Stimulated activated CD8-positive, alpha-beta memory T cell treated with anti-CD3 and anti-CD28 coated beads, Interleukin-2, amount 100 ng/mL, for 1 hour (primary cell): ENCODE measurements at places on chromosomes 4 and X.
A peak's percentile ranks its signal among the peaks of the same experiment; 100 is the strongest.

DNA sequence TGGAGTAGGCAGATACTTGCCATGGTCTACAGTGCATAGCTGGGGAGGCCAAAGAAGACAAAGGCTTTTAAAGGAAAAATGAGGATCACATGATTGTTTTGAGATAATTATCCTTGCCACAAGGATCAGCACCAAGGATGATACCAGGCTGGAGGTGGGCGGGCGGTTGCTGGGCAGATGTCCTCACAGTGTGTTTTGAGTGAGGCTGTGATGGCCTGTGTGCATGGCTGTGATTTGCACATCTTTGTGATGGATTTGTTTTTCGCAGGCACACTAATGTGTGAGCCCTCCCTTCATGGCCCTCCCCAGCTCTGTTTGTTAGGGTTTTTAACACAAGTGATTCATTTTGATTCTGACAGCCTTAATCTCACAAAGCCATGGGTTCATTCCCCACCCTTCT is 46.8 kb downstream of the RGS12 start:
- no peak for DNase-seq

DNA sequence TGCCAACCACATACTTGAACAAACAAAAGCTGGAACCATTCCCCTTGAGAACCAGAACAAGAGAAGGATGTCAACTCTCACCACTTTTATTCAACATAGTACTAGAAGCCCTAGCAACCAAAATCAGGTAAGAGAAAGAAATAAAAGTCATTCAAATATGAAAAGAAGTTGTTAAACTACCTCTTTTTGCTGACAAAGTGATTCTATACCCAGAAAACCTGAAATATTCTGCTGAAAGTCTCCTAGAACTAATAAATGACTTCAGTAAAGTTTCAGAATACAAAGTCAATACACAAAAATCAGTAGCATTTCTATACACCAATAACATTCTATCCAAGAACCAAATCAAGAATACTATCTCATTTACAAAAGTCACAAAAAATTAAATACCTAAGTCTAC is 187.0 kb downstream of the UGT8 start:
- no peak for DNase-seq

DNA sequence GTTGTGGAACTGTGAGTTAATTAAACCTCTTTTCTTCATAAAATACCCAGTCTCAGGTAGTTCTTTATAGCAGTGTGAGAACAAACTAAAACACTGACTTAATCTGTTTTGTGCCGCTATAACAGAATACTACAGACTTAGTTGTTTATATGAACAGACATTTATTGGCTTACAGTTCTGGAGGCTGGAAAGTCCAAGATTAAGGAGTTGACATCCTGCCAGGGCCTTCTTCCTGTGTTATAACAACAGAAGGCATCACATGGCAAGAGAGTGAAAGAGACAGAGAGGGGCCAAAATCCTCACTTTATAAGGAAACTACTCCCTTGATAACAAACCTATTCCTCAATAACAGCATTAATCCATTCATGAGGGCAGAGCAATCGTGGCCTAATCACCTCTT is 42.5 kb upstream of the KCNIP4 start:
- DNase-seq: no peak

DNA sequence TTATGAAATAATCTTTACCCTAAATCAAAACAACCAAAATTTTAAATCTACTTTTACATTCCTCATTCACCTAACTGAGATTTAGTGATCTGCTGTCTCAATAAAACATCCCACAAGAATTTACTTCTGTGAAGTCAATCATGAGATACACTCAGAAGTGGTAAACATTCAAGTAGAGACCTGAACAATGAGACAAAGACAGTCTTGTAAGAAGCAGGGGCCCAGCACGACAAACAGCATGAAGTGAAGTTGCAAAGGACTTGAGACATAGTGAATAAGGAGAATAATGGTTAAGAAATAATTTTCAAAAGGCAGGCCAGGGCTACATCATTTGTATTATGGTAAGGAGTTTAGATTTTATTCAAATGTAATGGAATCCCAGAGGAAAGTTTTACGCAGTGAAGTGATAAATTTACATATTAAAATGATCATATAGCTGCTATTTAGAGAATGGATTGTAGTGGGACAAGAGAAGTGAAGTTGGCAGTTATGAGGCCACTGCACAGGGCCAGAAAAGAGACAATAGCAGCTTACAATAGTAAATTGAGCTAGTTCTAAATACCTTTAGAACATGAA is 101.9 kb downstream of the MAB21L2 start:
- no peak for DNase-seq

DNA sequence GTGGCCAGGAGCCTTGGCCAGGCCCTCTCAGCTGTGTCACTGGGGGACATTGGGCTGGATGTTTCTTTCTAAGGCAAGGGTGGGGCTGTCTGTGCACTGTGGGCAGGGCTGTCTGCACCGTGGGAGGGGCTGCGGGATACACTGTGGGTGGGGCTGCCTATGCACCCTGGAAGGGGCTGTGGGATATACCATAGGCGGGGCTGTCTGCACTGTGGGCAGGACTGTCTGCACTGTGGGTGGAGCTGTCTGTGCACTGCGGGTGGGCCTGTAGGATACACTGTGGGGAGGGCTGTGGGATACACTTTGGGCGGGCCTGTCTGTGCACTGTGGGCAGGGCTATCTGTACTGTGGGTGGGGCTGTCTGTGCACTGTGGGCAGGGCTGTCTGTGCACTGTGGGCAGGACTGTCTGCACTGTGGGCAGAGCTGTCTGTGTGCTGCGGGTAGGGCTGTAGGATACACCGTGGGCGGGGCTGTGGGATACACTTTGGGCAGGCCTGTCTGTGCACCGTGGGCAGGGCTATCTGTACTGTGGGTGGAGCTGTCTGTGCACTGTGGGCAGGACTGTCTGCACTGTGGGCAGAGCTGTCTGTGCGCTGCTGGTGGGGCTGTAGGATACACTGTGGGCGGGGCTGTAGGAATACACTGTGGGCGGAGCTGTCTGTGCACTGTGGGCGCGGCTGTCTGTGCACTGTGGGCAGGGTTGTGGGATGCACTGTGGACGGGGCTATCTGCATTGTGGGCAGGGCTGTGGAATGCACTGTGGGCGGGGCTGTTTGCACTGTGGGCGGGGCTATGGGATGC is 31.1 kb downstream of the ACOX3 start:
- peak; percentile 45 for DNase-seq

DNA sequence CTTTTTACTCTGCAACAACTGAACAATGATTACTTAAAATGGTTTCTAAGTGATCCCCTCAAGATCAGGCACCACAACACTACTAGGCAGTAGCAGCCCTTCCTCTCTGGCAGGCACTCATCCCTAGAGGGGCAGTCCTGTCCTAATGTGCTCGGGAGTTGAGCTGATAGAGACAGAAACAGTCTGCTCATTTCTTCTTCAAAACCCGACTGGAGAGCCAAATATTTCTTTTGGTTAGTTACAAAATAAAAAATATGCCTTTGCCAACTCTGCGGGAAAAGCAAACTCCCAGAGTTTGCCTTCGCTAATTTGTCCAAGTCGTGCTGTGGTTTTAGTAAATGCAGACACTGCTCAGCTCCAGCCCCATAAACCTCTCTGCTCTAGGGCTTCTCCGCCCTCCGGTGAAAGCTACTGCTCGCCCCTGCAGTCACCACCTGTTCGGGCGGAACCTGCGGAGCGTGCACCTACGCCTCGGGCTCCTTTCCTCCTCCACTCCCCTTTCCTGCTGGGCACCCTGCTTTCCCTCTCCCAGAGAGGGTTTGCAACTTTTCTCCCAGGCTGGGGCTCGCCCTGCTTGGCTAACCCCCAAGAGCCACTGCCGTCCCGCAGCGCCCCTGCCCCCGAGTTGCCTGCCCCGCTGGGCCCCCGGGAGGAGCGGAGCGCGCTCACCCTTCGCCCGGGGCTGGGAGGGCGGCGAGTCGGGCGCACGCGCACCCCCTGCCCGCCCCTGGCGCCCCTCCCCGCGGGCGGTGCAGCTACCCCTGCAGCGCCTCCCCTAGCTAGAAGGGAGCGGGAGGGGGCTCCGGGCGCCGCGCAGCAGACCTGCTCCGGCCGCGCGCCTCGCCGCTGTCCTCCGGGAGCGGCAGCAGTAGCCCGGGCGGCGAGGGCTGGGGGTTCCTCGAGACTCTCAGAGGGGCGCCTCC is at the start of gene NPNT:
Gene NPNT (plus strand): TSS at position 812 of the 923 bp plus-strand sequence. CDS start 182 bp downstream, outside the sequence.
- DNase-seq: no peak

DNA sequence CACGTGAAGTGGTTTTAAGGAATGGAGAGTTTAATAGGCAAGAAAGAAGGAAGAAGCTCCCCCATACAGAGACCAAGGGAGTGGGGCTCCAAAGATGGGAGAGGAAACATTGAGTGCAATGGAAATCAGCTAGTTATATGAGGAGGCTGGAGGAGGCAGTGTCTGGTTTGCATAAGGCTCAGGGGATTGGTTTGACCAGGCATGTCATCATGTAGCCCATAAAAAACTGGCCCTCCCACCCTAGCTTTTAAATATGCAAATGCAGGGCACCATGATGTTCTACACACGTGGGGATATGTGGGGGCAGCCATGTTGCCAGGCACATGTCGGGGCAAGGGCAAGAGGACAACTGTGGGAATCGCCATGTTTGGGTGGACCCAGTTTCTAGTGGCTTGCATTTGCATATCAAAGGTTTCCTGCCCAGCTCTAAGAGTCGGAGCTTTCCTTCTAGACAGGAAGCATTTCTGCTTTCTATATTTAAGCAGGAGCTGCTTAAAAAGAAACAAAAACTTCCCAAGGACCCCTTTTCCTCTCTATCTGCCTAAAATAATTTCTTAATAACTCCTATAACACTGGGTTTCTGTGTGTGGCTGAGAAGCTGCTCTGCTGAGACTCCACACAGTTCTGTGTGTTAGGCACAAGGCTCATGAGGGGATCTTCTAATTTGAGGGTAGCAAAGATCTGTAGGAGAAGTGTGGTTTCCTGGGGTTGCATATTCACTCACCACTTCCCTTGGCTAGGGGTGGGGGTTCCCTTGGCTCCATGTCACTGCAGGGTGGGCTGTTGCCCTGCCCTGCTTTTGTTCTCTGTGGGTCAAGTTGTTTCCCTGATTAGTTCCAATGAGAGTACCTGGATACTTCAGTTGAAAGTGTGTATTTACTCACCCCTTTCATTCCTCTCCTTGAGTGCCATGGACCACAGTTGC is 113.5 kb downstream of the VSIG4 start:
- DNase-seq: no peak

- DNase-seq: no peak
Observed at GRCh38 chr4:62601737-62602136, 1401.6 kb downstream of the ADGRL3 start.

- no peak for DNase-seq
Observed at GRCh38 chr4:1409491-1410425, 3.5 kb upstream of the NKX1-1 start.

DNA sequence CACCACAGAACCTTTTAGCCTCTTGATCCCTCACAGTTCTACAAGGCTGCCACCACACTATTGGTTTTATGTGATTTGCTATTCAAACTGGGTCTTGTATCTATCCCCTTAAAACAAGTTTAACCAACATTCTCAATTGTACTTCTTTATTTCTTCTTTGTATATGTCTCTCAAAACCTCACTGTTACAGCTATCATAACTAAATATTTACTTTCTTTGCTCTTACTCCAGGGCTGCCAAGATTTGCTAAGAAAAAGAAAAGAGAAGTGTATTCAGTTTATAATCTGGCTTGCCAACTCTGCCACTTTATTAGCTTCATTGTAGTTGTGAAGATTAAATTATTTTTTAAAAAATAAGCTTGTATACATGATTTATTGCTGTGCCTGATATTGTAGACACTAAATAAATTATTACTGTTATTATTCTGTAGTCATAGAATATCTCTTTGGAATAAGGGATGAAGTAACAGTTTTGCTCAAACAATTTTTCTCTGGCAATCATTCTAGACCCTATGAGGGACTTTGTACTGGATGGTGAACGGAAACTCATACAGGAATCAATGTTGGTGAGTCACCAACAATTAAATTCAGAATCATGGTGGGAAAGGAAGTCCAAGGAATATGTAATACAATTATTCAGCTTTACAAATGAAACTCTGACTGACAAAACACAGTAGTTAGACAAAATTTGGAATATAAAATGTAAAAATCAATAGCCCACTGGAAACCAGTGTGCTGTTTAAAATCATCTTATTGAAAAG is 127.1 kb upstream of the DCAF8L1 start:
- DNase-seq: no peak

DNA sequence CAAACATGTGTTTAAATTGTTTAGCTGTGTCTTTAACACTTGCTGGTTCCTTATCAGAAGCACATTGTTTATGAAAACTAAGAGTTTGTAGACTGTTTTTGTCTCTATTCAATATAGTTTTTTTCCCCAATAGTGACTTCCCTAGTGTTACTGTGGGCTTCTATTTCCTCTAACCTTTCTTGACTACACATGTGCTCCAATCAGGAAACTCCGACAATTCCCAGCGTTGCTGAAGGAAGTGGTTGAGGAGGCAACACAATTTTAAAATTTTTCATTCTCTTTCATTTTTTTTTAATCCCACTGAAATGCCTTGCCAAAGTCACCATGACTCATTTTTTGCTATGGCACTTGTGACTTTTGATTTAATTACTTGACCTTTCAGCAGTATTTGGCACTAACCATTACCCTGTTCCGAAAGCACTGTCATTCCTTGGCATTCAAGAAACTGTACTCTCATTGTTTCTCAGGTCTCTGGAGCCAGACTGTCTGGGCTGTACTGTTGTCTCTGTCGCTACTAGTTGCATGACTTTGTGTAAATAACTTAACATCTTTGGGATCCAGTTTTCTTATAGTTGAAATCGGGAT is 67.6 kb upstream of the FREM3 start:
- DNase-seq: no peak

GRCh38 chrX:9681422-9681821 is 84.2 kb downstream of the GPR143 start:
- no peak for DNase-seq

- DNase-seq: peak; percentile 37
Observed at GRCh38 chrX:40539214-40540142, 41.3 kb upstream of the ATP6AP2 start.

DNA sequence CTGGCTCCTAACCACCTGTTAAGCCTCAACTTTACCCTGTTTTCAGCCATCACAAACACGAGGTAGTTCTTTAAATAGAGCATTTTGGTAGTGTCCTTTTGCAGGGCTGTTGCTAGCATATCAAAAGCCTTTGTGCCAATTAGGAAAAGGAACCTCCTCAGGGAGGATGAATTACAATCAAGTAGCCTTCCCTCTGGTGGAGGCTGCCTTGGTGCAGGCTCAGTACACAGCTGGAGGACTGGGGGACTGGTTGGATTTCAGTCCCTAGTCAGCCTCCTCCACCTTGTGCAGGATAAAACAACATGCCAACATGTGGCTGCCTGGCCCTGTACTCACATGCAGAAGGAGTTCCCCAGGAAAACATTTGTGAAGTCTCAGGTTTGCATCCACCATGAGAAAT is 53.1 kb downstream of the RASGEF1B start:
- DNase-seq: no peak

GRCh38 chrX:134258202-134258601 is 21.2 kb downstream of the CCDC160 start:
- DNase-seq: no peak

GRCh38 chrX:110941906-110942305 is 146.3 kb upstream of the CHRDL1 start:
- DNase-seq: no peak

DNA sequence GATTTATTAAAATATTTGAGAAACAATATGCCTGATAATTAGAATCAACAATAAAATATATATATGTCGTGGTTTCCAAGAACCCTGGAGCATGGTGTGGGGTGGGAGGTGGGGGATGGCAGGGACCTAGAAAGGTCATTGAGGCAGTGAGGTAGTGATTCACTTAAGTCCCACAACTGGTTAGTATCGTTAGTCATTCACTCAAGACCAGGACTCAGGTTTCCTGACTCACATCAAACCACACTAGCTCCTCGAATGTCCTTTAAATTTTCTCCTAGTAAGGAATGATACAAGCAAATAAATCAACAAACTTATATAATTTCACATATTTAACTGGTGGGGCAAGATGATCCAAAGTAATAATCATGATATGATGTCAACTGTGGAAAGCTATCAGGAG is 158.8 kb upstream of the AADAT start:
- no peak for DNase-seq
